HT1080 (cell line): ENCODE measurements at places on chromosomes 11 and 22.

GRCh38 chr22:49574881-49575702, 252.6 kb downstream of the BRD1 start:
- peak; percentile 66 for DNase-seq

DNA sequence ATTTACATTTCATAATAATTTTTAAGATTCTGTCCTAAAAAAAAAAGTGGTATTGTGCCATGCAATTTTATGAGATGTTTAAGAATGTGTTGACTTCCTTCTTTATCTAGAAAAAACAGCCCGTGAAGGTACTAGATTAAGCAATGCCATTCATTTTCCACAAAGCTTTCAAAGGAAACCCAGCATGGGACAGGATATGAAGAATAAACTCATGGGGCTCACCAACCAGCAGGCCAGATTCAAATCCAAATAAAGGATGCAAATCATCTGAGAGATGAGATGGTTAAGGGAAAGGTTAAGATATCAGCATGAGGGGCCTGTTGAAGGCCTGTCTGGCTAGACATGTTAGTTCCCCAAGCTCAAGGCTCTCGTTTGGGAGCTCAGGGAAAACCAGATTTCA, 199.1 kb downstream of the SWAP70 start:
- DNase-seq: peak; percentile 45

- DNase-seq: no peak
Observed at GRCh38 chr22:23437779-23438178, 142.3 kb downstream of the IGLL1 start.

- DNase-seq: no peak
Observed at GRCh38 chr11:71305041-71305440, 52.7 kb upstream of the SHANK2 start.

DNA sequence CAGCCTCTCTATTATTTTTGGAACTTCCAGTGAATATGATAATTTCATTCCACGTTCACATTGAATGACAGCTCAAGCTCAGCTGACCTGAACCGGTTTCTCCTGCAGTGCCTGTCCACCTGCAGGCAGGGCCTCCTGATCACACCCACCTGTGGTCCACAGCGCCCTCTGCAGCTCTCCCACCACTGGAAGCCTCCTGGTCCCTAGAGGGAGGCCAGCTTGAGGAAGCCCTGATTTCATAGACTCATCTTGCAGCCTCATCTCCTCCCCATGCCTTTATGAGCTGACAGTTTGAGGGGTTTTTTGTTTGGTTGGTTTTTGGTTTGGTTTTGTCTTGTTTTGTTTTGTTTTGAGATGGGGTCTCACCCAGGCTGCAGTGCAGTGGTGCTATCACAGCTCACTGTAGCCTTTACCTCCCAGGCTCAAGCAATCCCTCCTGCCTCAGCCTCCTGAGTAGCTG, 29.9 kb upstream of the MALAT1 start:
- peak; percentile 37 for DNase-seq

- DNase-seq: peak; percentile 96
Observed at GRCh38 chr22:47337161-47337621, 574.7 kb downstream of the TBC1D22A start.

DNA sequence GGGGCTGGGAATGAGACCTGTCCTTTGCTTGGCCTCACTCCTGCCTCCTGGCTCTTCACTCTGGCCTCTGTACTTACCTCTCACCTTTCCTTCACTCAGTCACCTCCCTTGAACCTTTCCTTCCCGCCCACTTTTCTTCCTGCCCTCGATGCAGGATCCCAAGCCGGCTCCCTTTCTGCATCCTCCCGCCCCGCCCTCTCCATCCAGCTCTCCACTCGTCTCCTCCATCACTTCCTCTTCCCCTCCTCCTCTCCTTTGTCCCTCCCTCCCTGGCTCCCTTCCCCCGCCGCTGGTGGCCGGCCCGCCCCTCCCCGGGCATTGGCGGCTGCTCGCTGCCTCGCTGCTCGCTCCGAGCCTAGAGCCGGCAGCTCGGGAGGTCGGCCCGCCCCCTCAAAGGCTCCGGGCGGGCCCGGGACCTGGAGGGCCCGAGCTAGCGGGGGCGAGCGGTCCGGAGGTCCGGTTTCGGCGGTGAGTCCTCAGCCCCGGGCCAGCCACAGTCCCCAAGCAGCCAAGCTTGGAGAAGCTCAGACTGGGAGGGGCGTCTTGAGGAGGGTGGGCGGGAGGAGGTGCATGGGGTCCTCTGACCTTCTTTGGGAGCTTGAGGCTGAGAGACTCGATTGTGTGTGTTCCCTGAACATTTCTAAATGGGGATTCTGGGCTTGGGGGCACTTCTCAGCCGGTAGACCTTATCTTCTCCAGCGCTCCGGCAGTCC, 13.8 kb downstream of the PHLDB1 start:
- peak; percentile 91 for DNase-seq

DNA sequence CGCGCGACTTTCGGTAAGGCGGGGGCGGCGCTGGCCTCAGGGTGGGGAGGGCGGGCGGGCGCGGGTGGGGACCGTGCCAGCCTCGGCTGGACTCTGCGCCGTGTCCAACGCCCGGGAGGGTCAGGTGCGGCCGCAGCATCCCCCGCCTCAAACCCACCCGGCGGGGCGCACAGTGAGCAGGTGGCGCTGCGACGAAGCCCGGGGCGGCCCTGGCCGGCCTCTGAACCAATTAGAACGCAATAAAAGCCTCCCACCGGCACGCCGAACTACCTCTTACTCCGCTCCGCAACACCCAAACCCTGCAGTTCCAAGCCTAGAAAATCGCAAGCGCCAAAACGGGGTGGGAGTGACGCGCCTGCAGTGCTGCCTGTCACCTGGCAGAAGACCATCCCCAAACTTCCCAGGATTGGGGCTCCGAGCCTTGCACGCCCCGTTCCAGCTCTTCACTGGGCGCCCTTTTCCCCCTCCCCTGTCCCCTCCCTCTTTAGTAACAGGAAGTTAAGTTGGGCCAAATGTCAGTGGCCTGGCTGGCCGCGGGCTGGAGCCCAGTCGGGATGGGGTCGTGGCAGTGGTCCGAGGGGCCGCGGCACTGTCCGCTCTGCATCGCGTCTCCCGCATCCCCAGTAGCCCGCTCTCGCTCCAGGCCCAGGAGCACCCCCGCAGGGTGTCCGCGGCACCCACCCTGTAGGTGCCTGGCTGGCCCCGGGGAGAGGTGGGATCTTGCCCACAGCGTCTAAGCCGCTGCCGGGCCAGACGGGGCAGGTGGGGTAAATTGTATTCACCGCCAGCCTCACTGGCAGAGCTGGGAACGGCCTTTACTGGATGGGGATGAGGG, 541 bp downstream of the MICAL2 start:
- DNase-seq: peak; percentile 61

GRCh38 chr22:25959818-25960774, 209.2 kb upstream of the SEZ6L start:
- DNase-seq: no peak

- DNase-seq: no peak
Observed at GRCh38 chr22:36206255-36206654, 4.6 kb upstream of the APOL4 start.

DNA sequence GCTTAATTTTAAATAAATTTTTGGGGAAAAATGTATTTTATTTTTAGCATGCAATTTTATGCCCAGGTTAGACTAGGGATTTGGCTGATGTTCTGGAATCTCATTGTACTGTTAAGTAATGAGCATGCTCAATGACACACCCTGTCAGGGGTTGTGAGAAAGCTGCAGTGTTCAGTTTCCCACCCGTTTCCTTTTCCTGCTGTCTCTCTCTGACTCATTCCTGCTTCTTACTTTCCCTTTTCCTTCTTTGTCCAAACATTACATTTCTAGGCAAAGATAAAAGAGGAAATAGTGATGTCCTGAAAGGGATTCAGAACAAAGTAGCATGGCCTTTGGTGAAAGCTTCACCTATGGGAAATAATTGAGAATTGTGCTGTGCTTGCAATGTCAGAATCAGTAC, 22.7 kb downstream of the OOSP3 start:
- peak; percentile 97 for DNase-seq
